ENCODE measurements at places on chromosomes 12 and 14.

DNA sequence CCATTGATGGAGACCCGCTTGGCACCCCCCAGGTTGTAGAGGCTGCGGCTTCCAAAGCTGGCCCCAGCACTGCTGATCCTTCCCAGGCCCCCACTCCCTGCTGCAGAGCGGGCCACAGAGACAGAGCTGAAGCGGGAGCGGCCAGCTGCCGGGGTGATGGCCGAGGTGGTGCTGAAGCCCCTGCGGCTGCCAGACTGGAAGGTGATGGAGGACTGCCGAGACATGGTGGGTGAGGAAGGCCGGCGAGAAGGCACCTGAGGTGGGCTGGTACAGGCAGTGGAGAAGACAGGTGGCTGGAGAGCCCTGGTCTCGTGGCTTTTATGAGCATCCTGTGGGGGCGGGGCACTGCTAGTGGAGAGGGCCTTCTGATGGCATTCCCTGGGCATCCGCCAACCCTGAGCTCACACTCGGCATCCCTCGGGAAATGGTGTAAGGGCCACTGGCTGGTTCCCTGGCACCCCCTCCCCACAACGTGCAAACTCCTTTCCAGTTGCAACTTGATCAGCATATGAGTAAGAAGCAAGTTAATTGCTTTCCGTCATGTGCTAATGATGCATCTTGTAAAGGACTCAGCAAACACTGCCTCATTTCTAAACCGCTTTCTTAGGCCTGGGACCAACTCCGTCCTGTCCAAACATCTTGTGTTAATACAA lies at the start of gene KRT75:
KRT75 (minus strand) TSS at position 291 of the 653 bp plus-strand sequence; CDS start at position 224, 67 bp downstream.
- DNase-seq: no peak

DNA sequence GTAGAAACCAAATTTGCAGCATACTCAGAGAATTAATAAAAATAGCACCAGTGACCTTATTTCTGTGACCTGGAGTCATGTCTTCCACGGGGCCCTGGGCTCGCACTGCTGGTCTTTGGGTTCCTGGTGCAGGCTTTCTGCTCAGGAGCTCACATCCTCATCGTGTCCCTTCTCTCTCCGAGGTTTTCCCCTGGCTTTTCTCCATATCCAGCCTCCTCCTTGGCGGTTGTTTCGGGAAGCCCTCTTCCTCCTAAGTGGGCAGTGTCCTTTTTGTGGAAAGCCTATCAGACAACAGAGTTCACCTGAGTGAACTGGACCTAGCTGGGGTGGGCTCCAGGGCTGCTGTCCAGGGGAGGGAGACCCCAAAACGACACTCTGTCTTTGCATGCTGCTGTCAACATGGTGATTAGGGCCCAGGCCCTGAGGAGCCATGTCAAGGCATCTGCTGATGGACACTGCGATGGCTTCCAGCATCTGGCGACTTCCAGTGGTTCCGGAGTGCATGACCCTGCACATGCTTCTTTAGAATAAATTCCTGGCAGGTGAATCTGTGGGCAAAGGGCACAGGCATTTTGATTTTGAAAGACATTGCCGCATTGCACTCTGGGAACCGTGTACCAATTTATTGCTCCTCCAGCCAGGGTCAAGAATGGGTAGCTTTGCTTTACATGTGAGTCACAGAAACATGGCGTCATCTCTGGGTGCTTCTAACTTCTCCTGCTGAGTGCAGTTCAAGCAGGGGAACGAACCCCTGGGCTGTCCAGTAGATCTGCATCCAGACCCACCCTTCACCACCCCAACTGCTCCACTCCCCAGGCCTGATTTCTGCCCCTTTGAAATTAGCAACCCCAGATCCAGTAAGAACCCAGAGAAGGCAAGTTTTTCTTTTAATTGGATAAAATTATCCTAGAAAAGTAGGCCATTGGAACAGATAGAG lies 136.8 kb downstream of the ADGRD1 start:
- DNase-seq: no peak

DNA sequence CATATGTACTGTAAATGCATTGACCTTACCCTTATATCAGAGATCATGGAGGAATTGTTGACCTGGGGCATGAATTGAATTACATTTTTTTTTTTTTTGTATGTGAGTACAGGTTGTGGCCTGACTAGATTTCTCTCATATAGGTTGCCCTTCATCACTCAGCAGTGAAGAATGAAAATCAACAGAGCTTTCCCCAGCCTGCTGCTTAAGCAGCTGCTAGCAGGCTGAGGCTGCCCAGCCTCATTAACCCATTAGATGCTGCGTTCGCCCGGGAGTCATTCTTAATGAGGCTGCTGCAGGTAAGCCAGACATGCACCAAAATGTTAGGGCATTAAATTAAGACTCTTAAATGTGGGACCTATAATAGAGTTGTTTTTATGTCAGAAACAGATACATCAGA lies 236.0 kb downstream of the ETNK1 start:
- no peak for DNase-seq

GRCh38 chr12:16833376-16834015 lies 227.5 kb upstream of the LMO3 start:
- DNase-seq: no peak

DNA sequence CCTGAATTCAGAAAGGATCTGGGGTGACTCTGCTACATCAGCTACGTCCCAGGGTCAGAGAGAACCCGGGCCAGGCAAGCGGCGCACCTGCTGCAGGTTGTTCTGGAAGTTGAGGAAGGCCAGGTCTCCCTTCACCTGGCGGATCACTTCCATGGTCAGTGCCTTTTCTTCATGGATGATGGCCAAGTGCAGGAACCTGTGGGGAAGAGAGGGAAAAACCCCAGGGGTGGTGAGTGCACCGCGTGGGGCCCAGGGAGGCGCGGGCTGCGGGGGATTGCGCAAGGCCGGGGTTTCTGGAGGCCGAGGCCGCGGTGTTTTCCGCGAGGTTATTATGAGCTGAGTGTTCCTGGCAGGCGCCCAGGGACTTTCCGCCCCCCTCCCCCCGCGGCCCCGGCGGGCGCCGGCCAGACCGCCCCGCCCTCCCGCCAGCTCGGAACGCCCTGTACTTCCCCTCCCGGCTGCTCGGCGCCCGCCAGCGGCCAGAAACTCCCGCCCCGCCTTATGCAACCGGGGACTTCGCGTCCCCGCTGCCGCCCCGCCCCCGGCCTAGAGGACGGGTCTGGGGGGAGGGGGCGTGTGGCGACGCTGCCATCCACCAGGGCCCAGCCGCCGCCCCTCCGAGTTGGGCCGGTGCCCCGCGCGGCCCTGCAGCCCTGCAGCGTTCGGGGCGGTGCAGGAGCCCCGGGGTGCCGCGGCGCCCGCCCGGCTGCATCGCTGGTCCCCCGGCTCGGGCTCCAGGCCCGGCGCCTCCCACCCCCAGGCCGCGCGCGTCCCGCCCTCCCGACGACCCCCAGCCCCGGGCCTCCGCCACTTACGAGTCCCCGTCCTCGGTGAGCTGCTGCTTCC lies 723 bp downstream of the NFKBIA start:
- peak; percentile 96 for DNase-seq

GRCh38 chr14:38910092-38910491 lies 192.9 kb downstream of the SEC23A start:
- no peak for DNase-seq

GRCh38 chr12:53748072-53748840 lies 3.5 kb downstream of the CISTR start:
- no peak for DNase-seq

DNA sequence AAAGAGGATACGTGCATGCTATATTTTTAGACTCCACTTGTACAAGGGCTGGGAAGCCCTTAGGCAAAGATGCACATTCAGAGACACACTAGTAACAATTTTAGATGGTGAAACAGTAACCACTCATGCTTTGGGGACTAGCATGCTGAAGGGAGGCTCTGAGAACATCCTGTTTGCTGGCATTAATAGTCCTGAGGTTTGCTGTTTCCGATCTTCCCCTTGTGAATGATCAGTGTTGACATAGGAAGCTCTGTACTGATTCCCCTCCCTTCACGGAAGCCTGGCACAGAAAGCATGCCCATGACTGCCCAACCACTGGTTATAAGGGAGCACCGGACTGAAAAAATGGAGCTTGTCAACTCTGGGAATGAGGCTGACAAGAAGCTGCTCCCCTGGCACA lies 164.6 kb downstream of the GCH1 start:
- no peak for DNase-seq

DNA sequence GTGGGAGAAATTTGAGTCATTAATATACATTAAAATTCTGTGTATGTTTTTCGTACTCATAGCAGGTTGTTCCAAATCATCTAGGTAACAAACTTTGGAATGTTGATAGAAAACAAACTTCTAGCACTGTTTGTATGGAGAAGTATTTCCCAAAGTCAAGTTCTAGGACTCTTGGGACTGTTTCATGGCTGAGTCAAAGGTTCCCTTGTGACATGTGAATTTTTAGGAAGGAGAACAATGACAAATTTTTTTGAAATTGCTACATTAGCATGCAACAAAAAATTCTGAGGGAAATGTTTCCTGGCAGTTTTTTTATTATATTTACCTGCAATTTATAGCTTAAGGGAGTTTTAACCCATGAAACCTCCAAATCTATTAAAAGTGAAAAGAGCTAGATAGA lies 73.8 kb downstream of the RASSF8 start:
- no peak for DNase-seq

- DNase-seq: peak; percentile 9
Measured at GRCh38 chr12:29103539-29103974, 45.5 kb upstream of the FAR2 start.

- DNase-seq: no peak
Measured at GRCh38 chr14:36647417-36647823, 14.2 kb upstream of the PAX9 start.
